ENCODE measurements at places on chromosomes 1 and 21.

DNA sequence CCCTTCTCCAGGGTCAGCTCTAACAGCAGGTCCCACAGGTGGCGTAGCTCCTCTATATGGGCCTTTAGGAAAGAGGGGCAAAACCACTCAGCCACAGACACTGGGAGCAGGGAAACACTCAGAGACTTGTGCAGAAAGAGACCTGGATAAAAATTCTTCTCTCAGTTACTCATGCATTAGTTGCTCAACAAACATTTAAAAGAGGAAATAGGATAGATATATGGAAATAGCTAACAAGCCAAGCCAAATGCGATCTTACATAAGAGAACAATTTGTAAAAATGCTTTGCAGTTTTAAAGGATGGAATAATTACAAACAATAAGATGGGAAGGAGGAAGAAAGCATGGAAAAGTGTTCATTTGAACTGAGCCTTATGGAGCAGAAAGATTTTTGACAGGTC is 4.9 kb downstream of the SPTA1 start:
- no peak for DNase-seq

- no peak for DNase-seq
These were observed 11.9 kb upstream of the MRPL39 start for GRCh38 chr21:25619198-25619597.

- no peak for DNase-seq
These were observed 680.5 kb upstream of the ADAMTS5 start for GRCh38 chr21:27647401-27647800.

DNA sequence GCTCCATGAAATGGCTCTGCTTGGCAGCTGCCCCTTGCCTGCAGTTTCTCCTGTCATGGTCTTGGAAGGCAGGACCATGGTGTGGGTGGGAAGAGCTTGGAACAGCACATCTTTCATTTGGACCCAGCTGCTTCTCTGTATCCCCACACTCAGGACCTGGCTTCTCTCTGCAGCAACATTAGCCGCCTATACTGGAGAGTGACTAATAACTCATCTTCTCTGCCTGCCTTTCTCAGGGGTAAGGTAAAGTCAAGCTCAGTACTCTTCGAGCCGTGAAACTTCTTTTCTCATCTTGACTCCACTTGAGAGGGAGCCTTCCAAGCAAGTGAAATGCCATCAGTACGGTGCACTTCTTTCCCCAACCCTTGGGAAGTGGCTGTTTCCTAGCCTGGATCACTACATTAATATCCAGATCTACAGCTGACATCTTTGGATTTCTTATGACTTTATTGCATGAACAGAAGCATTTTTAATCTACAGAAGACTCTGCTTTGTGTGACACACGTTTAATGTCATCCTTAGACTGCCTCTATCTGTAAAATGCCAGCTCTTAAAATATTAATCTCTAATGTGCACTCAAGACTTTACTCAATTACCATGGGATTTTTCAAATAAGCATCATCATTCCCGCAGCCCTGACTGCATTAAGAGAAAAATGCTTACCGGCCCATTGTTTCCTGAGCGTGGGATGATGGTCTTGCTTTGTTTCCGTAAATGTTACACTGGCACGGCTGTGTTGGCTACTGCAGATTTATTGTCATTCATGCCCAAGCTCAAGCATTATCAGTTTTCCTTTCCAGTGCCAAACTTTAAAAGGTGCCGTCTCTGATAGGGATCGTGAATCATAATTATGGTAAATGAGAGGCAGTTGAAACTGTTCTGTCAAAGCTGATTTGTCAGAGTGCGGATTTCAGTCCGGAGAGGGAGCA is 242.9 kb downstream of the HHAT start:
- no peak for DNase-seq

GRCh38 chr1:12595757-12596006 is 22.3 kb downstream of the DHRS3 start:
- DNase-seq, result no peak

DNA sequence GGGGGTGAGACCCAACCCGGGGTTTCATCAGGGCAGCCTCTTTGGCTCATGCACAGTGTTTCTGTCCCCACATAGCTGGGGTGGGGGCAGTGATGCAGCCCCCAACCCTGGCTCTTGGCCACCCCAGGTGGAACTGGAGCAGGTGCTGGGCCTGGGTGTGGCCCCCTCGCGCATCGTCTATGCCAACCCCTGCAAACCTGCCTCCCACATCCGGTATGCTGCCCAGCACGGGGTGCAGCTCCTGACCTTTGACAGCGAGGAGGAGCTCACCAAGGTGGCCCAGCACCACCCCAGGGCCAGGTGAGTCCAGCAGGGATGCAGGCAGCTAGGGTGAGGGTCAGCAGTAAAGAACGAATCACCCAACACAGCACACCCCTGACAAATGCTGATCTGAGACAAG is 72.3 kb upstream of the TINAGL1 start:
- DNase-seq, result no peak

- DNase-seq, result no peak
These were observed 184.4 kb upstream of the KCNK2 start for GRCh38 chr1:214898161-214898560.

All from stimulated activated CD4-positive, alpha-beta T cell treated with anti-CD3 and anti-CD28 coated beads, Interleukin-15, amount 100 ng/mL, for 1 hour (primary cell).